Gastrocnemius medialis (tissue), 4 donors: ENCODE measurements at places on chromosomes 7 and 10. TPM values are rescaled to one million over a fixed set of nuclear protein-coding genes. Genes with fewer than 3 reads are reported as not detected.

The ETV1 gene
- total RNA-seq: 0.41 TPM

GRCh38 chr10:49001402-49001801 lies 61.8 kb upstream of the LRRC18 start:
- DNase-seq: no peak

The GNGT1 gene
- total RNA-seq: not detected

DNA sequence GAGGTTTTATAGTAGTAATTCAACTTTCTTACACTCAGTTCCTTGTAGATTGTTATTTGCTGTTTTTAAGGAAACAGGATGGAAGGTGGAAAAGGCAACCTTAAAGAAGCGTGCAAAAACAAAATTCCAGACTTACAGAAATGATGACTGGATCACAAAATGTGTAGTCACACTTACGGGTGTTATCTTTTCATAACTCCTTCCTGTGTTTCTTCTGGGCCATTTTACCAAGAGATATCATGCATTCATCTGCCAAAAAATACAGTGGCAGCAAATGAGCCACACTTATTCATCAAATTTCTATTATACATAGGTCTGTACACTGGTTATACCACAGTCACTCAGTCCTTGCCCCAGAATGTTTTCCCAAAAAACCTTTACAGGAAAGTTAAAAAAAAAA lies 94.3 kb upstream of the IL6 start:
- no peak for DNase-seq

DNA sequence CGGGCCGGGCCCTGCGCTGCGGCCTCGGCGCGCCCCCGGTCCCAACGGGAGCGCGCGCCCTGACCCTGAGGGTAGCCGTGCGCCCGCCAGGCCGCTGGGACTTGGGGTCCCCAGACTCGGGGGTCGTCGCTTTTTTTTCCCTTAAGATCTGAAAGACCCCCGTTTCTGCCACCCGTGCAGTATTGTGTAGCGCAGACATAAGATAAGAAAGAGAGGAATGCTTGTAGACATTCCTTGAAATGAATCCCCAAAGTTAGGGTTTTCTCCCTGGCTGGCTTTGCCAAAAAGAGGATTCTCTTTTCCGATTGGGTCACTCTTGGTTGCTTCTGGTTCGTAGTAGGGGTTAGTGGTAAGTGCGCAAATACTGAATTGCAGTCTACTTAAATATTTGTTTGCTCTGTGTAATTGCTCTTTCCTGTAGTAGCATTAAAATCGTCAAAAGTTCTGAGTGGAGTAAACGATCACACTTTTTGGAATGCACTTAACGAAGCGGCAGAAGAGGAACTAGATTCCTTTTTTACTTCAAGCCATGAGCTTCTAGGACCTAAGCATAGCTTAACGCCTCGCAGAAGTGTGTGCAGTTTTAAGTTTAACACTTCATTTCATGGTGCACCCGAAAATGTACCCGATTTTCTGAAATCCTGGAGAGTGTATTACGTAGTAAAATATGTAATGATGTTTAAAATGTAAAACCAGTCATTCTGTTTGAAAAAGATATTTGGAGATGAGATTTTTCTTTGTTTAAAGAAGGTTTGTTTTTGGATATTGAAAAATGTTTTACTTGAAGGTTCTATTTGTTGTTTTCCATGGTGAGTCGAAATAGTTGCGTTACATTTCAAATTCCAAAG lies 1.3 kb downstream of the CUL1 start:
- no peak for DNase-seq

- DNase-seq: no peak
These were observed 4.9 kb downstream of the SLC25A13 start for GRCh38 chr7:96316949-96317348.

DNA sequence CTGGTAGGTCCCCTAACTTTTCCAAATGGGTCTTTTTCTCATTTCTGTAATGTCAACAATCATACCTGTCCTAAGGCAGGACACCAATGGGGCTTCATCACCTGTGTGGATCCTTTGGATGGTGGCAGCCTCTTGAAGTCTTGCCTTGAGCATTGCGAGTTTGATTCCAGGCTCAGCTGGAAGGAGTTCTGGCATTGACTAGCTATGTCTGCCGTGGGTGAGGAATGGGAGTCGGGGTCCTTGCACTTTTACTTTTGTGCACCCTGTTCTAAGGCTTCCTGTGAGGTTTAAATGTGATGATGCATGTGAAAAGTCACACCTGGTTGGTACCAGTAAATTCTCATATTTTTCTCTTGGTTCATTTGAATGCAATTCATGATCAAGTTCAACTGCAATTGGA lies 55.9 kb upstream of the CTBP2 start:
- no peak for DNase-seq

DNA sequence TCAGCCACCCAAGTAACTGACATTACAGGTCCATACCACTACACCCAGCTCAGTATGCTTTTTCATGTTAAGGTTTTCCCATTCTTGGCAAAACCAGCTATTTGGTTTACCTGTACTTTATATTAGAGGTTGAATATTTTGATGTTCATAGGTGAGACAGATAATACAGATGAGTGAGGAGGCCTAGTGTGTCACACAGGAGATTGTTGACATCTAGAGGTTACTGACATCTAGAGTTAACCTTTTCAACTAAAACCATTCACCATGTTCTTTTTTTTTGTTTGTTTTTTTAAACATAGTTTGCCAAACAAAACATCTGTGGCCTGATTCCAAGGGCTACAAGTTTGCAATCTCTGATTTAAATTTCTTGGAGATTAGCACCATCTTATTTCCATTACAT lies 8.0 kb downstream of the GHITM start:
- DNase-seq: no peak

DNA sequence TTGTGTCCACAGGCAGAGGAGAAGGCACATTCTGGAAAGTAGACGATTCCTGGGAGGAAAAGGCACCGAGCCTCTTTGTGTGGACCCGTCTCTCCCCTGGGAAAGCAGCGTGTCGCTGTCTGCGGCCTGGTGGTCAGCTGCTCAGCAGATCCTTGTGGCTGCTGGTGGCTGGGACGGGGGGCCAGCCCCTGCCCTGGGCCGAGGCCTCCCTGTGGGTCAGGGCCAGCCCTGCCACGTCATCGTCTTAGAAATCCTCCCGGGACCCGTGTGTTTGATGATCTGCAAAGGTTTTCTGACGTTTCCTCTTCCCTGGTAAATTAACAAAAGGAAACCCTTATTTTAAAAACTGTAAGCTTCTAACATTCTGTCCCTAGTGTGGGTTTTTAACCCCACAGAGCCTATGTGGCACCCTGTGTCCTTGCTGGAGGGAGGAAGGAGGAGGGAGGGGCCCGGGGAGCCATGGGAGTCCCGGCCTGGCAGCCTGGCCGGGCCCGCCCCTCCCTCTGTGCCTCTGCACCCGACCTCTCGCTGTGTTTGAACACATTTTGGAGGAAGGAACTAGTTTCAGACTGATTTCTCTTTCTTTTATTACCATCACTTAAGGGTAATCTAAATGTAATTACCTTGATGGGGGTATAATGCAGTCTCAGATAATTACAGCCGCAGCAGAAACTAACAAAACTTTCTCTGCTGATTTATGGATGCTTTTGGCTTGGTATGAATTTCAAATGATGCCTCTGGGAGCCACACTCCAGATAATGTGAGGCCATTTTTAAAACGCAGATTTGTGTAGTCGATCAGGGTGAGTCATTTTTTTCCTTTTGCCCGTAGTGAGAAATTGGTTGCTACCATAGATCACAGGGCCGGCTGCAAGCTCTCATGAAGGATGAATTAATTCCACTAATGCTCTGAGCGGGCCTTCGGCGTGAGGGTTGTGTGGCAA lies 85.5 kb downstream of the NKX6-2 start:
- DNase-seq: no peak

DNA sequence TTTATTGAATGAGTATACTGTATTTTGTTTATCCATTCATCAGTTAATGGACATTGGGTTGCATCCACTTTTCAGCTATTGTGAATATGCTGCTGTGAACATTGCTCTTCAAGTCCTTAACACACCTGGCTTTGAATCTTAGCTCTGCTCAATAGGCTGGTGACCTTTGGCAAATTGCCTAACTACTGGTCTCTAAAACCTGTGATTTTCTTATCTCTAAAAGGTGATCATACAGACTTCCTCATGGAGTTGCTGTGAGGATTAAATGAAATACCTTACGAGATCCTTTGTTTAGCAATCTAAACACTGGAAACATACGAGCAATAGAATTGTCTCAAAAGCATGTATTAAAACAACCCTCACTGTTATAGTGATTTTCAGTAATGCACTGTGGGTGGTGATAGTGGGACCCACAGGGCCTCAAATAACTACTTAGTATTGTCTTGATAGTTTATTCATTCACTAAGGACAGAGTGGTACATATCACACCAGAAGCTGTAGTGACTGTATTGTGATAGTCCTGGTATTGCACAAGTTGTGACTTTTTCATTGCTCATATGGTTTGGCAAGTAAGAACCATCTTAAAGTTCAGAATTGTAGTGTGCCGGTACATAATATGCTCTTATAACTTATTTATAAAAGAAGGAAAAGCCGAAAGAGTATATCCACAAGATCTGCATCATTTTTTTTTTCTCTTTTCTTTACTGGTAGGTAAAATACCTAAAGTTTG lies 257.6 kb downstream of the EXOC4 start:
- no peak for DNase-seq

The SGCE gene
- total RNA-seq: 6.8 TPM

The OIT3 gene
- total RNA-seq: not detected

DNA sequence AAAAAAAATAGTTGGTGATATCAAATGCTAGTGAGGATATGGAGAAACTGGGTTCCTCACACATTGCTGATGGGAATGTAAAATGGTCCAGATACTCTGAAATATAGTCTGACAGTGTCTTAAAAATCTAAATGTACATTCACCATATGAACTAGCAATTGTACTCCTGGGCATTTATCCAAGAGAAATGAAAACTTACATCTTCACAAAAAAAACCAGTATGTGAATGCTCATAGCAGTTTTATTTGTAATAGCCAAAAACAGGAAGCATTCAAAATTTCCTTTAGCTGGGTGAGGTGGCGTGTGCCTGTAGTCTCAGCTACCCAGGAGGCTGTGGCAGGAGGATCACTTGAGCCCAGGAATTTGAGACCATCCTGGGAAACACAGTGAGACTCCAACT lies 2.1 kb upstream of the SSC4D start:
- no peak for DNase-seq

- DNase-seq: no peak
These were observed 23.7 kb downstream of the PLAC9 start for GRCh38 chr10:80156216-80156615.

The ENKUR gene
- not detected for total RNA-seq

GRCh38 chr10:119663866-119664698 lies 12.9 kb downstream of the BAG3 start:
- peak; percentile 49 for DNase-seq

DNA sequence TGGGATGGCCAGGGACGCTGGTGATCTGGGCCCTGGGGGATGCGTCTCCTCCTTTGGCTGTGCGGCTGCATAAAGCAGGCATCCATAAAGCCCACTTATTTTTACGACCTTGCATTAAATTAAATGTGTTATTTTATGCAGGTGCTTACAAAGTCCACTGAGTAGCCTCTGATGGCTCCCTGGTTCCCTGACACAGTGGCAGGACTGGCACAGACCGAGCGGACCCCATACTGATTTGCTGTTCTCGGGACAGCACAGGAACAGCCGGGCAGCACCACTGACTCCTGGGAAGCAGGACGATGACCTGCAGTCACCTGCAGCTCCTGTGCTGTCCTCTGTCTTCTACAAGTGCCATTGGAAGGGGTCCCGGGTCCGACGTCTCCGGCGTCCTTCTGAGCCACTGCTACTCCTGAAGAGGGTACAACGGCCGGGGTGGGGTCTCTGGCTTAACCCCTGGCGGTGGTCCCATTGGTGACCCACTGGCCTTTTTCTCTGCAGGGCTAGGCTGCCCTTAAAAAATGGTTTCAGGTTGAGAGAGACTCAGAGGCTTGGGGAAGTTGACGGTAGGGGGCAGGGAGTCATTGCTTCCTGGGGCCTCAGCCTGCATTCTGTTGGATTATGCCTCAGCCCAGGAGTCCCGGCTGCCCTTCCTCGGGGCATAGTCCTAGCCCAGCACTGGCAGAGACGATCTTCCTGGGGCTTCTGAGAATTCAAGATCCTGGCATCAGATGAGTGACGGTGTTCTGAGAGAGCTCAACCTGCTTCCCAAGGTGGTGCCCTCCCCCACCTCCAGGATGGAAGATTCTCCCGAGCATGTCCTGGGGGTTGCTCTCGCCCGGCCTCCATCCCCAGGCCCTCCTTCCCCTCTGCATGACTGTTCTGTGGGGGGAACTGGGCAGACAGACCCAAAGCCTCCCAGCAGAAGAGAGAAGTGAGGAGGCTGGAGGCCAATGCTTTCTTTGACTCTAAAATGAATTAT lies 330.1 kb downstream of the ADARB2 start:
- DNase-seq: no peak

- DNase-seq: no peak
These were observed 68.8 kb upstream of the INHBA start for GRCh38 chr7:41771717-41772116.
